ENCODE measurements at places on chromosomes 11 and 22.

GRCh38 chr11:74338963-74339362 is 27.5 kb upstream of the P4HA3 start:
- no peak for DNase-seq

GRCh38 chr11:111941963-111942362 is 4.8 kb downstream of the DIXDC1 start:
- DNase-seq = no peak

DNA sequence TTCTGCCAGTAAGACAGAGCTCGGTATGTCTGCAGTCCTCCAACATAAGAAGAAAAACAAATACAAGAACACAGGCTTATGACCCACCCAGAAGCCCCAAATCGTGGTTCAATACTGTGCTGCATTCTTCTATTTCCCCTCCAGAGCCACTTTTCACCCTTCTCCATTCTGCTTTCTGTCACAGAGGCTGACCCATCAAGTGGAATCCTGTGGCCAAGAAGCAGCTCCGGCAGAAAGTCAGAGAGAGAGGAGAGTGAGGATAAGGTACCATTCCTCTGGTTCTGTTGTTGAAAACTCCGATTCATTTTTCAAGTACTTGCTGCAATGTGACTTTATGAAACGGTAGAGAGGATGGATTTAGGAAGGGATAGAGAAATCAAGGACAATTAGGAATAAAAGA is 30.4 kb downstream of the PGM2L1 start:
- DNase-seq = no peak

DNA sequence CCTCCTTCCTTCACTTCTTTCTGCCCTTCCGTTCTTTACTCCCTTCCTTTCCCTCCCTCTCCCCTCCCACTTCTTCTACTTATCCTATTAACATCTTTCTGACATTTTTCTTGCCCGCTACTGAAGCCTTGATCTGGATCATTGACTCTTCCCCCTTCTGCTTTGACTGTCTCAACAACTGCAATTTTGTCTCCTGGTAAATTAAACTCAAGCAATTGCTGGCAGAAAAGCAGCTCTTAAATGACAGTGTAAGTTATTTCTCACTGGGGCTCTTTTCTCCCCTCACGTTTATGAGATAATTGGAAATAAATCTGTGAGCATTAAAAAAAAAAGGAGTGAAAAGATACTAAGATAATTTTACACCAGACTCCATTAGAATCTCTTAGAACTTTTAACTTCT is 120.0 kb downstream of the SLC17A6 start:
- DNase-seq = no peak

GRCh38 chr22:21443735-21444421 is 23.3 kb upstream of the TMEM191C start:
- DNase-seq = no peak

- DNase-seq = no peak
These were observed 113.9 kb downstream of the DBX1 start for GRCh38 chr11:20046416-20046815.

DNA sequence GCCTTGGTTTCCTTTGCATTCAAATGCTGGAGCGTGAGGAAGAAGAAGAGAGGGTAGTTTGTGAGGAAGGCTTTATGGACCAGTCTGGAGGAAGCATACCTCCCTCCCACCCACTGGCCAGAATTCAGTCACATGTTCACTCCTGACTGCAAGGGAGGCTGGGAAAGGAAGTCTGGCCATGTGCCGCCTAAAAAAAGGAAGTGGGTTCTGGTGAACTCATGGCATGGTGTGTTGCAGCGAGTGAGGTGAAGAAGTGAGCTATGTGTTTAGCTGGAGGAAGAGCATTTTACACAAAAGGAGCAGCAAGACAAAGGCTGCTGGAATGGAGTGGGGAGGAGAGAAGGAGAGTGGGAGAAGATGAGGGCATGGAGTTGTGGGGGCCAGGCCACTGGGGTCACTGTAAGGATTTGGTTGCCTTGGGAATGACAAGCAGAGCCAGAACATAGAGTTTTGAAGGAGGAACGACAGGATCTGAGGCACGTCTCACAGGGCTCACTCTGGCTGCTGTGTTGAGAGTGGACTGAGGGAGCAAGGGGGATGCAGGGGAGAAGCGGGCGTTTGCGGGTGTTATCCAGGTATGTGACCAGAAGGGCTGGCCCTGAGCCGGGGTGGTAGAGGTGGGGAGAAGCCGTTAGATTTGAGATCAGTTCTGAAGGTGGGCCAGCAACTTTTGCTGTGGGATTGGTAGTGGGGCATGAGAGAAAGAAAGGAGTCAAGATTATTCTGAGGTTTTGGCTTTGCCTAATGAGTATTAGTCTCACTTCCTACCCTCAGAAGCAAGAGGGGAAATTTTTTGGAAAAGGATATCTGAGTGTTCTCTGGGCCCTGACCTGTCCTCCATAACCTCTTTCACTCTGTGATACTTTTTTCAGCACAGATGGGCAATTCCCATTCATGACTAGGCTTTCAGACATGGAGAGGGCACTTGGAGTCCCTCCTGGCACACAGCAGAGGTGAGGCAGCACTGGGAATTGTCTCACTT is 26.4 kb downstream of the BMAL1 start:
- no peak for DNase-seq

All from stimulated activated CD8-positive, alpha-beta memory T cell treated with anti-CD3 and anti-CD28 coated beads, Interleukin-4, amount 100 ng/mL, for 1 hour (primary cell).